ENCODE measurements at places on chromosomes 5 and 9.

DNA sequence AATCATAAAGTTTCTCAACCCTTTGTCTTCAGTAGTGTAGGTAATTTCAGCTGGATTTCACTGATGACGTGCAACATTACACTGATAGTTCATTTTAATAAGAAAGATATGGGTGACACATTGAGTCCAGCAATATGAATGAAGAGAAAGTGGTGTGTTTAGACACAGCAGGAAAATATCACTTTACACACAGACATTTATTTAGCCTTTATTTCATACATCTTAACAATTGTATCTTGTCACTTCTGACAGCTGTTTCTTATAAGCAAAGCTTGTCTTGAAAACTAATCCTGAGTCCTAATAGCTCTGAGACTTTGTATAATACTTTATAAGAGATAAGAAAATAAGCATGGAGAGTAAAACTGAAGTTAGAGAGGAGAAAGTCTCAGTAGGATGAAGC is 720.5 kb upstream of the NUDT12 start:
- no peak for DNase-seq

DNA sequence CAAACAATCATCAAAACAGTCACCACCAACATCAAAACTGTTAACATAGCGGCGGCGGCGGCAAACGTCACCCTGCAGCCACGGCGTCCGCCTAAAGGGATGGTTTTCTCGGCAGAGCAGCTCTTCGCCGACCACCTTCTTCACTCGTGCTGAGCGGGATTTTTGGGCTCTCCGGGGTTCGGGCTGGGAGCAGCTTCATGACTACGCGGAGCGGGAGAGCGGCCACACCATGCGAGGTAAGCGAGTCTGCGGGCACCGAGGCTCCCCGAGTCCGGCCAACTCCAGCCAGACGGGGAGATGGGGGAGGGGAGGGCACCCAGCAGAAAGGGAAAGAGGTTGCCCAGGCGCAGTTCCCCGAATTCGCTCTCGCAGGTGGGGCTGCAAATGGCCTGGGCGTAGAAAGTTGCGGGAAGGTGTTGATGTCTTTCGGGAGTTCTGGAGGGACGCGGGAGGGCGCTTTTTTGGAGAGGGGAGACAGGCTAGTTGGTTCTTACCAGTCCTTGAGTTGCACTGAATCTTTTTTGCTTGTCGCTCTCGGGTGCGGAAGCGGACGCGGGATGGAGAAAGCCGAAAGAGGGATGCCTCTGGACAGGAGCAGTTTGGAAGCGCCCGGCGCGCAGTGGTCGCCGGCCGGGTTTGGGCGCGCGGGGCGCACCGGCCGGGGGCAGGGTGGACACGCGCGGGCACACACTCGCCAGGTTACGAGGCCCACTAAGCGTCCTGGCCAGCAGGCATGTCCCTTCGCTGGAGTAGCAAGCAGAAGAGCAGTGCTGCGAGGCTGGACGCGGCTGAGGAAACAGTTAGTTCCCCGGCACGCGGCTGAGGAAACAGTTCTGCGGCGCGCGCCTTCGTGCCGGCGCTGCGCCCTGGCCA is 849 bp downstream of the RORB start:
- DNase-seq, result no peak

DNA sequence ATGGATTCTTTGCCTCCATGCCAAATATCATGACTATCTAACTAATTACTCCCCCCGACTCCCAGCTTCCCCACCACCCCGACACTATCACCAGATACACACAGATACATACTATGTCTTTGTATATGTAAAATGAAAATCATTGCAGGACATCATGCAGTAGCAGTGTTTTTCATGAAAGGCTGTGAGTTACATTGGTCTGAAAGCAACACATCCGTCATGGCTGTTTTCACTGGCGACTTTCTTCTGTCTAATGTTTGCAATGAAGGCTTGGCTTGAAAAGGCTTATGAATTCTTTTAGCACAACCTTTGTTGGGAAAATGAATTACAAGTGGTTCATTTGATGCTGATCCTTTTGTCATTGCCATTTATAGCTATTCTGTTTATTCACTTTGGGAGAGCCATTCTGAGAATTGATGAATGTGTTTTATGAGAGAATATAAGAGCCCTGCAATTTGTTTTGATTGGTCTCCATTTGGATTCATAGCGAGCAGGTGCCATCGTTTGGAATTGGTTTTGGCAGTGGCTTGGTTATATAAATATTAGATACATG is 103.4 kb downstream of the PIP5K1B start:
- DNase-seq, result no peak

DNA sequence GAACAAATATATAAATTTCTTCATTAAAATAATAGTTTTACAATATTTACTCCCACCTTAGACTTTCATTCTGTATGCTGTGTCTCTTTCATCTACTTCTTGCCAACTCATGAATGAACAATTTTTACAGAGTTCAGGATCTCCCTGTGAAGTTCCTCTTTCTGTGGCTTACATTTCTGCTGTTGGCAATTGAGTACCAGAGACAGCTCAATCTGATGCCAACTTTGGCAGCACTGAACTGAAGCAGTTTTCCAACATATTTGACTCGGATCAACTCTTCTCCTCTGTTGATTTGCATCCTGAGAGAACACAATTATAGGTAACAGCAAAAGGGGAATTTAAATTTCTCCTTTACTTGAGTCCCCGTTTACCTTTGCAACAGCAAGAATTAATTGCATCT is 1262.2 kb downstream of the EFNA5 start:
- no peak for DNase-seq

GRCh38 chr9:17433526-17433925 is 145.3 kb upstream of the SH3GL2 start:
- no peak for DNase-seq

GRCh38 chr5:139638736-139639618 is 9.2 kb upstream of the CXXC5 start:
- DNase-seq, result no peak

GRCh38 chr9:21806644-21807043 is 4.2 kb downstream of the MTAP start:
- DNase-seq, result no peak

GRCh38 chr9:136470356-136470755 is 12.5 kb downstream of the SEC16A start:
- no peak for DNase-seq

- DNase-seq, result no peak
Observed at GRCh38 chr5:154234551-154234950, 44.0 kb downstream of the GALNT10 start.

- DNase-seq, result no peak
Observed at GRCh38 chr5:7261049-7261448, 134.9 kb upstream of the ADCY2 start.

- no peak for DNase-seq
Observed at GRCh38 chr5:152170350-152170749, 234.7 kb downstream of the NMUR2 start.

DNA sequence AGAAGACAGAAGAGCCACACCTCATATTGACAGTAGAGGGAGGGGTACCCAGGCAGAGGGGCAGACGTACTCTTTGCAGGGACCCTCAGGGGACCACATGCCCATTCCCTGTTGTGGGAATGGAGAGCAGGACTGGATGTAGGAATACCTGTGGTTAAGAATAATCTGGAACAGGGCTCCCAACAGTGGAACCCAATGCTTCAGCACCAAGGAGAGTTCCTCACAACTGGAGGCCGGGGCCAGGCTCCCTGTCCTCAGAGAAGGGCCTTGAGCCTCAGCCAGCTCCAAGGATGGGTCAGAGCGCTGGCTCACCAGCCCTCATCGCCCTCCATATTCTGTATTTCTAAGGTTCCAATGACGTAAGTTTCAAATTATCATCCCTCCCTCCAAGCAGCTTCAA is 7.4 kb upstream of the SHC3 start:
- DNase-seq, result no peak

- no peak for DNase-seq
Observed at GRCh38 chr9:111035543-111036428, 2.5 kb downstream of the LPAR1 start.

GRCh38 chr5:126385524-126386502 is 37.4 kb upstream of the GRAMD2B start:
- DNase-seq, result no peak

- DNase-seq, result no peak
Observed at GRCh38 chr5:96903300-96903699, 27.0 kb downstream of the ERAP2 start.

DNA sequence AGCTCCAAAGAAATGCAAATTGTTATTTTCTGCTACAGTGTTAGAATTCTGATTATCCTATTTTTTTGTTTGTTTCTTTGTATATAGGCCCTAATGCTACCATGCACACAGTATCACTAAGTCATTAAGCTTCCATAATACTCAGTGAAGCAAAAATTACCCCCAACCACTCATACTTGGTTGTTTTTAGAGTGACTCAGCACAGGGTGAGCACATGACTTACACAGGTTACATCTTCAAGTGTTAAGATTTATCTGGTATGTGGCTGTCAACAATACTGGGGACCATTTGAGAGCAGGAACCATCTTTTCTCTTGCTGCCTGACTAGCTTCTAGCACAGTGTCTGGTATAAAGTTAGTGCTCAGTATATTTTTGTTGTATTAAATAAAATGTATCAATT is 255.8 kb upstream of the SLC24A2 start:
- DNase-seq, result no peak

- no peak for DNase-seq
Observed at GRCh38 chr5:42516282-42517042, 93.2 kb downstream of the GHR start.

DNA sequence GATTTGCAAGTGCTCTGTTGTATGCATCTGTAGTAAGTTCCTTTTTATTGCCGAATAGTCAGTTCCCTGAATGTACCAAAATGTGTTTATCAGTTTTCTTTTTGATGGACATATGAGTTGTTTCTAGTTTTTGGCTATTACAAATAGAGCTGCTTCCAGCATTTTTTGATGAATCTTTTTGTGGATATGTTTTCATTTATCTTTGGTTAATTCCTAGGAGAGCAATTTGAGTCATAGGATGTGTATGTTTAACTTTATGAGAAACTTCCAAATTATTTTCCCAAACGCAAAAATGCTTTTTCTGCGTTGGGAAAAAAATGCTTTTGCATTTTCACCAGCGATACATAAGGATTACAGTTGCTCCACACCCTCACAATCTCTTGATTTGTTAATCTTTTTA is 287.7 kb downstream of the FER start:
- DNase-seq, result no peak

DNA sequence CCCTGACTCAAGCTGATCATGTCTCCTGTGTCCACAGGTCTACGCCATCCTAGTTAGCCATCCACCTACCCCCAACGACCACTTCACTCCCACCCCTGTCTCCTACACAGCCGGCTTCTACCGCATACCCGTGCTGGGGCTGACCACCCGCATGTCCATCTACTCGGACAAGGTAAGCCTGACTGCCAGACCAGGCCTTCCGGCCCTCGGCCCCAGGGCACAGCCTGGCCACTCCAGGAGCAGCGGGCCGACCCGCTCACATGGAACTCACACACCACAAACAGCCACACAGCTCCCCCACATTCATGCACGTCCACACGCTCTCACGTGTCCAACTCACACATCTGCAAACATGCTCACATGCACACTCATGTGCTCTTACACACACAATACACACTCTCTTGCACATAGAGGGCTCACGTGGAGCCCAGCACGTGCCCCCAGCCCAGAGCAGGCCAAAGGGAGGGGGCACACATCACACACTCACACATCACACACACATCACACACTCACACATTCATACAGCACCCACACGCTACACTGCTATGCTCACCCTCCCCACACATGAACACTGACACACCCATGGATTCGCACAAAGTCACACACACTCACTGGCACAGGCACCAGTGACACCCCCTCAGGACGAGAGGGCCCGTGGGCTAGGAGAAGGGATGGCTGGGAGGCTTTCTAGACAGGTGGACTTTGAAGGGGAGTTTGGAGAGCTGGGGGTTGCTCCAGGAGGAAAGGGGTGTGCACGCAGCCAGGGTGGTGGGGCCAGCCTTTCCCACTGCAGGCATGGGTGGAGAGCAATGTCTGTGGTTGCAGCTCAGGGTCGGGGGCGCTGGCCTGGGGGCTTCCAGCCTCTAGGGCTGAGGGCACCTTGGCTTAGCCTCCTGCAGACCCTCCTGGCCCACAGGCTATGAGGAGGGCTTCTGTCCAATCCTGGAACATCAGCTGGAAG is 3.3 kb downstream of the GRIN1 start:
- DNase-seq, result no peak

DNA sequence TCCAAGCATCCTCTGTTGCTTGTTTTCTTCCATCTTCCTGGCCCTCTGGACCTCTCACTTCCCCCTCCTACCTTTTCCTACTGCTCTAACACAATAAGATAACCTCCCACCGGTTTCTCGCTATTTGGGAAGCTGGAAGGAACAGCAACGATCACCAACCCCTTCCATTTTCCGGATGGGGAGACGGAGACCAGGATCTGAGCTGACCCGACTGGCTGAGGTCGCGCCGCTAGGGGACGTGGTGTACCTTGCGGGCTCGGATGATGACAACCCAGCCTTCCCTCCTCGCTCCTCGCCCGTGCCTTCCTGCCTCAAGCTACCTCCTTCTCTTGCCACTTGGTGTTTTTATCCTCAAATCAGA is 1.9 kb downstream of the LPAR1 start:
- no peak for DNase-seq

- no peak for DNase-seq
Observed at GRCh38 chr9:89470224-89470839, 27.6 kb downstream of the SEMA4D start.

- DNase-seq, result no peak
Observed at GRCh38 chr9:92496396-92497176, 14.3 kb upstream of the ASPN start.

DNA sequence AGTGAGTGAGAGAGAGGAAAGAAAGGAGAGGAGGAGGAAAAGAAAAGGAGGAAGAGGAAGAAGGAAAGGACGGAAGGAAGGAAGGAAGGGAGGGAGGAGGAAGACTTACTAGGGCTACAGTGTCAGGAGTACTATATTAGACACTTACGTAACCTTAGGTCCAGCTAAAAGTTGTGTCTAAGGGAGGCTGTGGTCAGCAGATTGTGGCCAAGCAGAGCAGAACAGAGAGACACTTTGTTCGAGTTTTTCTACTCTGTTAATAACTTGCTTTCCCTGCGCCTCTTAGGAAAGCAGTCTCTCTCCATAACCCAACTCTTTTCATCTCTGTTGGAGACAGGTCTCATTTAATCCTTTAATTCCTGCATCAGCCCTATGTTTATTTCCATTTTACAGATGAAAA is 138.9 kb downstream of the KCNN2 start:
- DNase-seq, result no peak

GRCh38 chr9:133952598-133953550 is 39.2 kb downstream of the VAV2 start:
- no peak for DNase-seq

DNA sequence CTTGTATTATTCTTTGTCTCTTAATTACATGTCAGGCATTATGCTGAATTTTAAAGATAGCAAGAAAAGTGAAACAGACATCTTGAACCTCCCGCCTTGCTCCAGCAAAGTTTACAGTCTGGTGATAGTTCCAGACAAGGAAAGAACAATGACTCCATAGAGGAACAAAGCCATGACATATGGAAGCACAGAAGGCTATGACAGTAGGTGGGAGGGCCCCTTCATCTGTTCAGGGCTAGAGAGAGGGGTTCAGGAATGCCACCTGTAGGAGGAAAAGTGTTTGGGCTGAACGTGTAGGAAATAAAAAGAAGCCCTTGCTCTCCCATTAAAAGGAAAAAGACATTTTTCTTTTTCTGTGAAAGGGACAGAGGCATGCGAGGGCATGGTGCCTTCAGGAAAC is 315.6 kb downstream of the TRIM32 start:
- DNase-seq, result no peak

Measured in stimulated activated CD4-positive, alpha-beta T cell treated with anti-CD3 and anti-CD28 coated beads, TNF-alpha, amount 100 ng/mL, for 48 hours (primary cell).